ENCODE measurements at places on chromosomes 11 and 22. TPM values are rescaled to one million over a fixed set of nuclear protein-coding genes. Genes with fewer than 3 reads are reported as not detected.

Gene TTC28
- total RNA-seq, result 2.7 TPM

Gene DTX4
- total RNA-seq, result 1.0 TPM

Gene MRGPRE
- total RNA-seq, result not detected

DNA sequence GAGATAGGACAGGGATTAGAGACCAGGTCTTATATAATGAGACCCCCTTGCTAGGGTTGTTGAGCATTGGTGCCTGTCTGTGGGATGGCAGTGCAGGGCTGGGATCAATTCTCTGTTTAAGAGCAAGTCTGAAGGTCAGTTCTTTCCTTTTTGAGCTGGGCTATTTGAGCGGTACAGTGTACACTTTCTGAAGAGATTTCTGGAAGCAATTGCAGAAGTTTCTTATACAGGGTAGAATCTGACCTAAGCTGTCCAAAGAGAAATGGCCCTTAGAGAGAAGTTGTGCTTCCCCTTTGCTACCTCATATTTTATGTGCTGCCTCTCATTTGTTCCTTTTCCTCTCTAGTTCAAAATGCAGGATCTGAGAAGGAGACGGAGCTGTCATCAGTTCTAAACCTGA lies 35.8 kb downstream of the CSTPP1 start:
- H3K4me1 ChIP-seq, result no peaks in the 10 kb centered on the region
- DNase-seq, result no peak
- H3K4me3 ChIP-seq, result no peak overlapping the region

DNA sequence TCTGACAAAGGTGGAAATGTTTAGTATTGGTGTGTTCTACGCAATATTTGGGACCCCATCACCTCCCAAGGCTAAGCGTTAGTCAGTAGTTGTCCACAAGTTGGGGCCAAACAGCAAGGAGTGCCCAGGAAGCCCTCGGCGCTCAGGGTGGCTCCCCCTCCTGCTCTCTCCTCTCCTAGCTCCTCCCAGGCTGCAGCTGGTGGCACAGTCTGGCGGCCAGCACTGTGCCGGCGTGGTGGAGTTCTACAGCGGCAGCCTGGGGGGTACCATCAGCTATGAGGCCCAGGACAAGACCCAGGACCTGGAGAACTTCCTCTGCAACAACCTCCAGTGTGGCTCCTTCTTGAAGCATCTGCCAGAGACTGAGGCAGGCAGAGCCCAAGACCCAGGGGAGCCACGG lies 16.8 kb downstream of the CD5 start:
- no peak for DNase-seq
- peak overlapping the region; percentile 43 for H3K27ac ChIP-seq
- no peaks in the 10 kb centered on the region for H3K27me3 ChIP-seq
- H3K4me1 ChIP-seq, result peaks cover 54% of the 10 kb centered on the region
- peaks cover 85% of the 10 kb centered on the region for H3K36me3 ChIP-seq
- no peak overlapping the region for H3K4me3 ChIP-seq

DNA sequence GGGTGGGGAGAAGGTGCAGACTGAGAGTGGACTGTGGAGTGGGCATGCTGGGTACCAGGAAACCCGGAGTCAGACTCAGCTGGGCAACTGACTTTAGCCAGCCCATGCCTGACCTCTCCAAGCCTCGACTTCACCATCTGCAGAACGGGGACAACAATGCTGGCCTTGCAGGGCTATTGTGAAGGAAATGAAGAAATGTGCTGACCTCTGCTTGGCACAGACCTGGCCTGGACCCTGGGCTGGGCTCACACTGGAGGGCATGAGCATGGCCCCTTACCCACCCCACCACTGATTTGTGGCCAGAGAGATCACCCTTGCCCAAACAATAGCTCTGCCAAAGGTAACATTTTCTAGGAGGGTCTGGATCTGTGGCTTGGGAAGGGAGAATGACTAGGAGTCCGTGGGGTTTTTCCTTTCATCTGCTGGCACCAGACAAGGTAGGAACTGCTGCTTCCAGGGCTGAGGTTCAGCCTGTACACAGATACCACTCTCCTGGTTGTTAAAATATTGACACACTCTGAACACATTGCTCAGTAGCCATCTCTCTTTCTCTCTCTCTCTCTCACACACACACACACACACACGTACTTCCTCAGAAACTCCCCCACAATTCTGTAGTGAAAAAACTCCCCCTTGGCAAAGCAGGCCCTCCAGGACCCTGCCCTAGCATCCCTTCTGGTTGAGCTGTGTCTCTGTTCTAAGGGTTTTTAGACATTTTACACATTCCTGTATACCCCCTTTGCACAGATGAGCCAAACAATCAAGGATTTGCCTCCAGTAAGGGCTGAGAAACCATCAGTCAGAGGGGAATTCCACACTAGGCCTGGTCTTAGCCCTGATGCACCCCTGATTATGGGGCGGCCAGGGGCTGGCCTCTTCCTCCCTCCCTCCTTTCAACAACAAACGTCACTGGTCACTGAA lies 1.0 kb downstream of the MOGAT2 start:
- no peaks in the 10 kb centered on the region for H3K36me3 ChIP-seq
- H3K4me1 ChIP-seq, result no peaks in the 10 kb centered on the region
- DNase-seq, result no peak
- no peak overlapping the region for H3K4me3 ChIP-seq

- H3K4me3 ChIP-seq, result no peak overlapping the region
- peaks cover 3% of the 10 kb centered on the region for H3K27me3 ChIP-seq
- no peak overlapping the region for H3K27ac ChIP-seq
- no peak for DNase-seq
Observed at GRCh38 chr11:9118277-9118676, 26.9 kb upstream of the SCUBE2 start.

GRCh38 chr11:47233989-47234668 lies 14.5 kb downstream of the ACP2 start:
- no peak overlapping the region for H3K27ac ChIP-seq
- no peaks in the 10 kb centered on the region for H3K27me3 ChIP-seq
- H3K4me3 ChIP-seq, result no peak overlapping the region

DNA sequence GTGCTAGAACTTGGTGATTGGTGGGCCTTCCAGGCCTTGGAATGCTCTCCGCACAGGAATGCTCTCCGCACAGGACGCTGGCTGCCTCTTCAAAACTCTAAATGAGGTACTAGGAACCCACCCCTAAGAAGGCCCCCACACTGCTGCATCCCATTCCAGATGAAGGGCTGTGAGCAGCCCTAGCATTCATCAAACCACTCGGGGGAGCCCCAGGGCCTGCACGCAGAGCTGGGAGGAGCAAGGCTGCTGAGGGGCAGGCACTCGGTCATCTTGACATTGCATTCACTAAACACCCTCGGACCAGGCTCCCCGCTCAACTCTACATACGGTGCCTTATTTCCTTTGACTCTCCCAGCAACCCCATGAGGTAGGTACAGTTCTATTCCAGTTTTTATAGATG lies 49.2 kb upstream of the EMID1 start:
- no peaks in the 10 kb centered on the region for H3K36me3 ChIP-seq
- no peak overlapping the region for H3K4me3 ChIP-seq
- H3K27me3 ChIP-seq, result no peaks in the 10 kb centered on the region
- no peak overlapping the region for H3K27ac ChIP-seq
- peaks cover 5% of the 10 kb centered on the region for H3K4me1 ChIP-seq

DNA sequence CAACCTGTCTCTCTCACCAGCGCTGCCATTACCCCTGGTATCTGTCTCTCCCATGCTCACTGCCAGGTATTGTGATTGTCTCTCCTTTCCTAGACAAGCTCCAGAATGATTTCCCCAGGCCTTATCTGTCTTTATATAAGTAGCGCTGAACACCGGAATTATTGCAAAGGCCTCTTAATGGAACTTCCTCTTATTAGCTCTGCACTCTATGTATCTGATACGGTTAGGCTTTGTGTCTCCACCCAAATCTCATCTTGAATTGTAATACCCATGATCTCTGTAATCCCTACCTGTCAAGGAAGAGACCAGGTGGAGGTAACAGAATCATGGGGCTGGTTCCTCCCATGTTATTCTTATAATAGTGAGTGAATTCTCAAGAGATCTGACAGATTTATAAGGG lies 39.3 kb downstream of the DDI1 start:
- no peaks in the 10 kb centered on the region for H3K4me1 ChIP-seq
- H3K27ac ChIP-seq, result no peak overlapping the region
- DNase-seq, result no peak
- no peak overlapping the region for H3K4me3 ChIP-seq
- H3K36me3 ChIP-seq, result no peaks in the 10 kb centered on the region

DNA sequence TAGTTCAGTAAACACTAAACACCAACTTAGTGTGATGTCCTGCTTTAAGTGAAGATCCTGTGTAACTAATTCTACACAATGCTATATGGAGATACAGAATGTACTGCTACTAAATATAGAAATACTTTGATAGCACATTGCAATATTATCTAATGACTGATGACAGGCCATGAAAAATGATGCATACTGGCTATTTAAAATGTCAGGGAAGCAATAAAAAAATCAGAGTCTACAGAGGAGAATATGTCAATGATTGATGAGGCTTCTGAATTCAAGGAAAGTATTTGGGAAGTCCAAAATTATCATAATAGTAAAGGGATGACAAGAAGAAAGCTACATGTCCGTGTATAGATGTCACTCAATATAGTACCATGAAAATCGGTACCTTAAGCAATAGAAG lies 55.3 kb downstream of the GUCY1A2 start:
- no peaks in the 10 kb centered on the region for H3K27me3 ChIP-seq
- no peaks in the 10 kb centered on the region for H3K36me3 ChIP-seq
- DNase-seq, result no peak
- H3K4me1 ChIP-seq, result no peaks in the 10 kb centered on the region
- H3K4me3 ChIP-seq, result no peak overlapping the region

GRCh38 chr11:9313648-9314290 lies 624 bp downstream of the TMEM41B start:
- peaks cover 32% of the 10 kb centered on the region for H3K4me1 ChIP-seq
- H3K4me3 ChIP-seq, result peak overlapping the region; percentile 95
- H3K36me3 ChIP-seq, result no peaks in the 10 kb centered on the region
